NCI-H748 treated with DMSO at 0.1 percent for 48 hours (cell line): ENCODE measurements at places on chromosomes 1 and 21.

GRCh38 chr1:8155528-8156186 is 129.5 kb upstream of the ERRFI1 start:
- DNase-seq = no peak

DNA sequence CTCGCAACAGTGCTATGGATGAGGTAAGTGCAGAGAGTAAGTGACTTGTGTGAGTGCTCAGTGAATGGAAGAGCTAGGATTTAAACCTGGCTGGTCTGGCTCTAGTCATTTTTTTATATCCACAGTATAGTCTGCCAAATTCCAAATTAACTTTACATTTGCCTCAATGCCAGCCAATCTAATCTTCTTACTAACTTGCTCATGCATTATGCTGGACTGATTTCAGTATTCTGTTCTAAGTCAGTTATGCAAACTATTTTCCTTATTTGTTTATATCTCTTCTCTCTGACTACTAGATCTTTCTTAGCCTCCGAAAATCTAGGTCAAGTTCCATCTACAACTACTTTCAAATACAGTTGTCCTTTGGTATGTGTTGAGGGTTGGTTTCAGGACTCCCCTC is 133.3 kb downstream of the XPR1 start:
- no peak for DNase-seq

DNA sequence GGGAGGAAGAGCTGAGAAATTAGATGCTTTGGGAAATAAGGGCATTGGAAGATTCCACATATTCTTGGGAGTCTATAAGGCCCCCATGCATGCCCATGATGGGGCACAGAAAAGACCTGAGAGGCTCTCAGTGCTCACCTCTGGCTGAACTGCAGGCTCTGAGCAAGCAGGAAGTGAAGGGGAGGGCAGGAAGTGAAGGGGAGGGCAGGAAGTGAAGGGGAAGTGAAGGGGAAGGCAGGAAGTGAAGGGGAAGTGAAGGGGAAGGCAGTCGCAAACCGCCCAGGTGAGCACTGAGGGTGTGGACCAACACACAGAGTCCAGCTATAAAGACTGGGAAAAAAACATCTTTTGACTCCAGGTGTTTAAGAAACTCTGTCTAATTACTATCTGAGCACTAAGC is 3.5 kb downstream of the KRTAP10-9 start:
- DNase-seq = no peak

DNA sequence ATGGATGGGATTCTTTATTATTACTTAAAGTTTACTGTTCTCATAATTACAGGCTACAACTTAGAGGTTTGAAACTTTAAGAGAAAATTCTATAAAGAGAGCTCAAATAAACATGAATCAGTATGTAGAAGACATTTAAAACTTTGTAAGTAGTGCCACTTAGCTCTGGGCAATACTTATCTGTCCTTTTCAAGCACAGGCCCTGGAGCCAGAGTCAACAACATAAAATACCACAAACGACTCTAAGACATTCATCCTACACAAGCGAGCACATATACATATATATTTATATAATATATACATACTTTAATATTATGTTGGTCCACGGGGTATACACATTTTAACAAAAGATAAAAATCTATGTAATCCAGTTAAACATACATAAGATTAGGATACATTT is 24.1 kb upstream of the TTC39A start:
- no peak for DNase-seq

DNA sequence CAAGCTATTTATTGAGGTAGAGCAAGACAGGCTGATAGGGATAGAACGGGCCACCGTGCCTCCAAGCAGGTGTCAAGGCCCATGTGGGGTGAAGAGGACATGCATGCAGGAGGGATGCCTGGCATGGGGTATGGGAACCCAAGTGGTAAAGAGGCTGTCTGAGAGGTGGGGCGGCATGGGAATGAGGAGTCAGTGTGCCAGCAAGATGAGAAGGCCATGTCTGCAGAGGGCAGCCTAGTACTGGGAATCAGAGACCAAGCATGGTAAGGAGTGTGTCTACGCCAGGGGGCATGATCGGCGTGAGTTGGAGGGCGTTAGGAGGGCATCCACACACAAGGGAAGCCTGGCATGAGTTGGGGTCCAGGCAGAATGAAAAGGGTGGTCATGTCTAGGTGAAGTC is 303.7 kb upstream of the PLD5 start:
- DNase-seq = no peak
